ENCODE measurements at places on chromosomes 4 and X.

DNA sequence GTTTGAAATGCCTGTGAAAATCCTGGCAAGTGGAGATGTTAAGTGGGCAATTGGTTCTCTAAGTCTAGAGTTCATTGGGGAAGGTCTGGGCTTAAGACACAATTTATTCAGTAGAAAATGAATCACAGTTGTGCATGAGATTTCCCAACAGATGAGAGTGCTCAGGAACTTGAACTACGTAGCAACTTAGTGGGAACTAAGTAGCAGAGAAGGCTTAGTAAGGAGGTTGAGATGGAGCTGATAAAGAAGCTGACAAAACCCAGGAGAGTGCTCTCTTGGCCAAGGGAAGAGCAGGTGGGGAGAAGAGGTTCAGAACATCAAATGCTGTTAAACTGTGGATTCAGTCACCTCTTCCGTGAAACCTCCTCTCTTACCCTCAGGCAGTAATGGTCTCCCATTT lies 33.0 kb downstream of the AFF1 start:
- no peak for DNase-seq

DNA sequence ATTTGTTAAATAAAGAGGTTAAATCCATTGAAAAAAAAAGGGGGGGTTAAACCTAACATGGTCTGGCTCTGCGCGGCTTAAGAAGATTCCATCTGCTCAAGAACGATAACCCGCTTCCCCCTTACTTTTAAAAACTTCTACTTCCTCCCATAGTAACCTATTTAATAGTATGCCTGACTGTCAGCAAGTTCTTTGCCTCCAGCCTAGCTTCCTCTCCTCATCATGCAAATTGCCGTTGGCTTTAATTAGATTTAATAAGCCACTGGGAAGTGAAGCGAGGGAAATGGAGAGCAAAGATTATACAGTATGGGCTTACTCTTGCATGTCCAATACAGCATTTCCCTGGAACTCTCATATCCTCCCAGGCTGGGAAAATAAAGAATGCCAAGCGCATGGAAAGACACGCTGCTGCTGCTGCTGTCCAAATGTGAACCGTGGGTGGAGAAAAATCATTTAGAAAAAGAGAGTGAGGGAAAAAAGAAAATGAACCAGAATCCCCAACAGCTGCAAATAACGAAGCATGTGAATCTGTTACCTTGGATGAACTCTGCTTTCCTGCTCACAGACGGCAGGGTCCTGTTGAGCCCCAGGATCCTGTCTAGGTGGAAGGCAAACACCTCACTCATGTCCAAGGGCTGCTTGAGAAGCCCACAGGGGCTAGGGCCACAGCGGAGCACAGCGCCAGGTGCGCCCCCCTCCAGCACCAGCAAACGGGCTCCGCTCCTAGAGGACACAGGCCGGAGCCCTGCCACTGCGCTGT lies 2.7 kb downstream of the GASK1B start:
- DNase-seq: no peak

DNA sequence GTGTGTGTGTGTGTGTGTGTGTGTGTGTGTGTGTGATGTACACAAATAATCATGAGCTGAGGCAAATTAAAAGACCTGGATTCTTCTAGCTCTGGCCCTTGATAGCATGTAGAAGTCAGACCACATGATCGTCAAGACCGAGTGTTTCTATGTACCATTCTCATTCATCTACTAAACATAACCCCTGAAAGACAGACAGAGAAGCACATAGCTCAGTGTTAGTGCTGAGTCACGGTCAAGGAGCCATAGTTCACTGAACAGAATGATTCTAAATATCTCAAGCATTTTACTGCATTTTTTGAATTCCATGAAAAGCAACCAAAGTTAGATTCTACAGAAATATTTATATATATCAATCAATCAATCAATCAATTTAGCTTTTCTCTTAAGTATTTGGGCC lies 412.3 kb upstream of the CXorf51A start:
- peak; percentile 47 for DNase-seq

- no peak for DNase-seq
Observed at GRCh38 chrX:96435378-96436035, 249.1 kb upstream of the DIAPH2 start.

DNA sequence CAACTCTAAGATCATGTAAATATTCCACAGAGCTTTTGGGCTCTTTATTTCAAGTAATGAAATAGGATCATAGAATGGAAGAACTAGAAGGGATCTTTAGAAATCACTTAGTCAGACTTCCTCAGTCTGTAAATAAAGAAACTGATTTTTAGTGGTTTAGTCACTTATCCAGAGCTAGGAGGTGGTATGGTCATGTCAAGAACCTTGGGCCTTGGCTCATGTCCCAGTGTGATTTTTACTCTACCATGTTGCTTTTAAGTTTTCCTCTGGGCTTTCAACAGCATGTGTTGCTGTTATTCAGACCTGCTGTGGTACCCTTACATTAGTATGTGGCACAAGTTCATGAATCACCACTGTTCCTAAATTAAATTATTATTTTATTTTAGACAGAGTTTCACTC lies 184.9 kb downstream of the FRAS1 start:
- DNase-seq: no peak

- no peak for DNase-seq
Observed at GRCh38 chr4:85600501-85600900, 125.6 kb downstream of the ARHGAP24 start.
